ENCODE measurements at places on chromosomes 3 and 15. TPM values are rescaled to one million over a fixed set of nuclear protein-coding genes. Genes with fewer than 3 reads are reported as not detected.

SLC24A5 gene
- not detected for total RNA-seq

NEK10 gene
- total RNA-seq = 0.29 TPM

CIP2A gene
- 59.8 TPM for total RNA-seq

BTD gene
- total RNA-seq = 10.6 TPM

POC1A gene
- total RNA-seq = 8.6 TPM

AGTR1 gene
- not detected for total RNA-seq

TTC21A gene
- total RNA-seq = 1.3 TPM

HYAL1 gene
- 0.06 TPM for total RNA-seq

LARP6 gene
- total RNA-seq = 42.2 TPM

NRG4 gene
- 0.15 TPM for total RNA-seq

SAMMSON gene
- not detected for total RNA-seq

IGSF10 gene
- total RNA-seq = not detected

NAA50 gene
- 420 TPM for total RNA-seq

HACL1 gene
- total RNA-seq = 34.6 TPM

BOC gene
- total RNA-seq = 5.0 TPM

LYSMD2 gene
- total RNA-seq = 61.0 TPM

GRCh38 chr3:134709561-134710312, 58.9 kb upstream of the KY start:
- DNase-seq = peak; percentile 19

DNA sequence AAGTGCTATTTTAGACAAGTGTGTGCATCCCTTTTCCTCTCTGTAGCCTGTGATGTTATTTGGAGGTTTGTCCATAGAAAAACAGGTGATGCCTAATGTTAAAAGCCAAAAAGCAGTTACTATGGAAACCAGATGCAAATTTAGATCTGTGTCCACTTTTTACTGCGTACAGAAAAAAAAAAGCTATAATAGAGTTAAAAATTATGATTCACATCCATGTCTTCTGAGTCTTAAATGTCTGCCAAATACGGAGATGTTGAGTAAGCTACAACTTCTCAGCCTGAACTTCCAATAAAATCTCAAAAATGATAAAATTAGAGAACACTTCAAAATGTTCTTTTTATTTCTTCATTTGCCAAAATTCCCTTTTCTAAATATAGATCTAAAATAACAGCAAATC, 74.2 kb upstream of the GAP43 start:
- DNase-seq = no peak

DNA sequence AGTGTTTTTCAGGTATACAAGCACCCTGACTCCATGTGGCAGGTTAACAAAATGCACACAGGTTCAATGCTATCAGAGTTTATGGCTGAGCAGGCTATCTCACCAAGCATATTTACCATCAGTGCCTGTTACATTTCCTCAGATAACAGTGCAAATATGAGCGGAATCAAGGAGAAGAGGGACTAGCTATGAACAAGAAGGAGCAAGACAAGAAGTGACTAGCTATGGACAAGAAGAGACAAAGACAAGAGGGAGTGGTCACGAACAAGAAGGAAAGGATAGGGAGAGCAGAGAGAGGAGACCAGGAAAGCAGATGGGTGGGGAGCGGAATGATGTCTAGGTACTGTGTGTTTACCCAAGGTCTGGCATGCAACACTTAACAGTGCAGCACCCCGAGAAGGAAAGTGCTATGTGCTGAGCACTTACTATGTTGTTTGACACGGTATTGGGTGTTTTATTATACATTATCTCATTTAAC, 8.6 kb downstream of the ILDR1 start:
- DNase-seq = no peak

DNA sequence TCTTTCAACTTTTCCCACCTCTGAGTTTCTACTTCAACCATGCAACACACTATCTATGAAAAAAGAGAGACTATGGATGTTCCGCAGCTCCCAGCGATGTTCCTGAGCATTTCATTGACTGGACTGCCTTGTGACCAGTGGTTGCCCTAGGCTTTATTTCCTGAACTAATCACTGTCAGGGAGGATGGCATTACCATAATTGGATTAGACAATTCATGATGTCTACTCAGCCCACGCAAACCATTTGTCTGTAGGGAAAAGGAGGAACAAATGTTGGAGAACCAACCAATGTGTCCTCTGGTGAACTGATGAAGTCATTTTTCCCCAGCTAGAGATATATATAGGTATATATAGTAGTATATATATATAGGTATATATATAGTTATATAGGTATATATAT, 229.3 kb upstream of the MCTP2 start:
- no peak for DNase-seq

GRCh38 chr3:21292971-21293370, 458.0 kb downstream of the ZNF385D start:
- no peak for DNase-seq

- DNase-seq = no peak
These were observed 5.0 kb downstream of the MEX3B start for GRCh38 chr15:82040862-82041261.

DNA sequence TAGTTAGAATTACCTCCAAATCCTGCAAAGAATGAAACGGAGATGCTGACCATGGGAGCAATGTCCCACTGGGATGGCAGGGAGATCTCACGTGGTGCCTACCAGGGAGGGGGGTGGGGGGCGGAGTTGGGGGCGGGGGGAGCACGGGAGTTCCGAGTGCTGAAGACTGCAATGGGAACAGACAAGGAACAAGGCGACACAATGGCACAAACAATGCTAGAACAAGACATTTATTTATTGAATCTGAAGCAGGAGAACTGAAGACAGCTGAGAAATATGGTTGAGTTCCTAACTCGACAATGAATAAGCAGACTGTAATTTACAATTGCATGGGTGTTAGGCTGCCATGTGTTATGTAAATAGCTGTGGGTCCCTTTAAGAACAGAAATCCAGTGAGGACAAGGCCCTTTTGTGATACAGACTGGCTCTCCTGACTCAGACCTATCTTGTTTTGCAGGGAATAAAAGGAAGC, 91.2 kb downstream of the AQP9 start:
- no peak for DNase-seq

GRCh38 chr15:83284559-83285283, at the start of gene BNC1:
Gene BNC1 (minus strand): TSS chr15:83284664. CDS start chr15:83284628, 36 bp downstream.
- DNase-seq = peak; percentile 29

DNA sequence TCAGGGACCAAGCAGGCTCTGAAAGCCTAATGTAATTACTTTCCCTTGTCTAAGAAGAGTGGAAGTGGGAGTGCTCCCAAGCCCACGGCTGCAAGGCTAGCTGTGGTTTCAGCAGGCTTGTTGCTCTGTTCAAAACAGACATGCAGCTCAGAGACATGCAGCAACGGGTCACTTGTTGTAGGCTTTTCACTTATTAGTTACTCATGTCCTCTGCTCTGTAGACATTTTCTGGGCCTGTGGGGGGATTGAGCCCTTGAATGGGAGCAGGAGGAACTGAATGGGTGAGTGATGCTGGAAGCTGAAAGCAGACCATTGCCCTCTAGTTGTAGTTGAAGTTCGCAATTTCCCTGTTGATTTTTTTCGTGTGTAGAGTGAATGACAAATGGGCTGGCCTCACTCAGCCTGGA, 261.9 kb upstream of the NR2E3 start:
- no peak for DNase-seq

DNA sequence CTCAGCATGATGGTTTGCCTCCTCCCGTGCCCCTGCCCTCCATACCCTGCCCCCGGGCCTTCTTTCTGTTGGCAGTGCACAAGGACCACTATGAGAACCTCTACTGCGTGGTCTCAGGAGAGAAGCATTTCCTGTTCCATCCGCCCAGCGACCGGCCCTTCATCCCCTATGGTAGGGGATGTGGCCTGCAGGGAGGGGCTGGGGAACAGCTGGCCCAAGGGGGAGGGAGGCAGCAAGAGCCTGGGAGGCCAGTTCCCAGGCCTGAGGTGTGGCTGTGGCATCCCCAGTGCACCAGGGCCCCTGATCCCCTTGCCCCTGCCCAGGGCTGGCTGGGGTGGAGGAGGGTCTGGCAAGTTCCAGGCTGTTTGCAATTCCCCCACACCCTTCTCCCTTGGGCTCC, 2.6 kb upstream of the PLA2G4B start:
- no peak for DNase-seq

DNA sequence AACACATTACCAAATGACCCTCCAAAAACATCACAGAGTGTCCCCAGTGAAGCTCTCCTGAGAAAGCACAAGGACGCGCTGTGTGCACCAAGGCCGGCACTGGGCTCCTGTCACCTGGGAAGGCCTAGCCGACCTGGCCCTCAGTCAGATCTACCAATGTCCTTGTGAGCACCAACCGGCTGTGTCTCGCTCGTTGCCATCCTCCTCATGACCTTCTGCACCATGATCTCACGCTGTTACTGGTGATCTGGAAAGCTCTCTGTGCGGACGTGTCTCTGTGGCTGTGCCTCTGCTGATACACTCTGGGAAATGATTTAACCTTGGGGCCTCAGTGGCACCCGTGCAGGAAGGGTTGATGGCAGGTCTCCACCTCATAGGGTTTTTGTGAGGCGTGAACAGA, 24.2 kb downstream of the ZXDC start:
- no peak for DNase-seq

GRCh38 chr3:179416681-179417080, 34.6 kb downstream of the GNB4 start:
- DNase-seq = no peak

GRCh38 chr15:87154761-87155160, 1075.1 kb downstream of the AGBL1 start:
- DNase-seq = no peak

GRCh38 chr3:73423116-73423515, 201.6 kb downstream of the PDZRN3 start:
- DNase-seq = no peak

DNA sequence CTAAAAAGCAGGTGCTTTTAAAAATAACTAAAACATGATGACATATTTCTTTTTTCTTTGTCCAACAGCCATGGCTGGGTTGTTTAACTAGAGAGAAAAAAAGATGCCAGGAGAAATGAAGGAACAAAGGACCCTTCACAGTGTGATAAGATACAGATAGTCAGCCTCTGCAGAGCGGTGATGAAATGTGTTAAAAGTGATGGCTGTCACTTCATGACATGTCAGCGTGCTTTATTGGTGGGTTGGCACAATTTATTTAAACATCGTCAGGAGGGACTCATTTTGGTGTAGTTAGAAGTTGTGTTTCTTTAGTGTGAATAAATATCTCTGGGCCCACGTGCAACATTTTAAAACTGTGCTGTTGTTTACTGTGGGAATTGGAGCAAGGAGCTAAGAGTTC, 887.4 kb upstream of the CFAP20DC start:
- DNase-seq = no peak

- DNase-seq = peak; percentile 28
These were observed 57.6 kb upstream of the PLXND1 start for GRCh38 chr3:129663930-129664646.

GRCh38 chr3:30355622-30356021, 250.8 kb upstream of the TGFBR2 start:
- no peak for DNase-seq

DNA sequence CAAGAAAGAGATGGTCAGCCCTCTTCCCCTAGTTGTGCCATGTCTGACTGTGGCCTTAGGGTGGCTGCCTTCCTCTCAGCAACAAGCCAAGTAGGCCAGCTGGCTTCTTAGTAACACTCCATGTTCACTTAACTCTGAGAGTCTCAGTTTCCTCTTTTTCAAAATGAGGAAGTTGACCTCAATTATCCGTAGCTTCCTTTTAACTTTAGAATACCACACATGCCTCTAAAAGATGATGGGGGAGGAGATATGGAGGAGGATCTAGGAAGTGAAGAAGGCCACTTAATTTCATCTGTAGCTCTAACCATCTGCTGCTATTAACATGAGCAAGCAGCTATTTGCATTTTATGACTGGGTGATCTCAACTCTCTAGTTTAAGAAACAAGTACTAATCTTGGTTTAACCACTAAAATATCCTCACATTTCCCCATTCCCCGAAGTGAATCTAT, 32.9 kb downstream of the CD200R1L start:
- no peak for DNase-seq

GRCh38 chr15:63532307-63532744, 27.9 kb downstream of the USP3 start:
- no peak for DNase-seq

DNA sequence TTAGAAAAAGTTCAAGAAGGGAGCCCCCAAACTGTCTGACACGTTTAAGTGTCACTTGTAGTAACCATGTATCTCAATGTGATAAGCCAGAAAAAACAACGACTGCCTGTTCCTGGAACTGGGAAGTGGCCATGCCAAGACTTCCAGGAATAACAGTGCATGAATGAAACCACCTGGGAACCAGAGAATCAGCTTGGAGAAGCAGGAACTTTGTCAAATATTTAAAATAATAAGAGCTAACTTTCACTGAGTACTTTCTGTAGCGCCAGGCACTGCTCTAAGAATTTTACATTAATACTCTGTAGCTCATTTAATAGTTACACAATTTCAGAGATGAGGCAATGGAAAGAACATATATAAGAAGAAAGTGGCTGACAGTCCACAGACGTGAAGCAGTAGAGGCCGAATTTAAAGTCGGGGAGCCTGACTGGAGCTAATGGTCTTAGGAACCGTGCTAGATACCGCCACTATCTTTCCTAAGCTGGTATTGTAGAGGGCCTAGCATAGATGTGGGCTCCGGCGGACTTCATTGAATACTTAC, 876 bp downstream of the PLSCR1 start:
- peak; percentile 6 for DNase-seq

DNA sequence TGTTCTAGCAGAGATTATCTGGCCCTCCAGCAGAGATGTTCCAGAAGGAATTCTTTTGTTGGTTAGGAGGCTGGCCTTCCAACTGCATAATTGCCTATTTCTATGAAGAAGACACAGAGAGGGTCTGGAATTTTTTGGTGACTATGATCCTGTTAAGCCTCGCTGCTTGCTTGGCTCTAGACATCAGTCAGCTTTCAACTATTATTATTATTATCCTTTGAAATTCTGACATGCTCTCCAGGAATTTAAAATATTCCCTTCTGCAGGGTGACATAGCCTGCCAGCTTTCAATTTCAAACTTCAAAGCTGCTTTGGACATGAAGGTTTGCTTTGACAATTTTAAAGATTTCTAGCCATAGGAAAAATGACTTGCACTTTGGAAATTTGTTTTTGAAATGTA, 26.3 kb upstream of the ZNF148 start:
- peak; percentile 7 for DNase-seq

GRCh38 chr15:37289109-37289765, 188.9 kb upstream of the MEIS2 start:
- no peak for DNase-seq

DNA sequence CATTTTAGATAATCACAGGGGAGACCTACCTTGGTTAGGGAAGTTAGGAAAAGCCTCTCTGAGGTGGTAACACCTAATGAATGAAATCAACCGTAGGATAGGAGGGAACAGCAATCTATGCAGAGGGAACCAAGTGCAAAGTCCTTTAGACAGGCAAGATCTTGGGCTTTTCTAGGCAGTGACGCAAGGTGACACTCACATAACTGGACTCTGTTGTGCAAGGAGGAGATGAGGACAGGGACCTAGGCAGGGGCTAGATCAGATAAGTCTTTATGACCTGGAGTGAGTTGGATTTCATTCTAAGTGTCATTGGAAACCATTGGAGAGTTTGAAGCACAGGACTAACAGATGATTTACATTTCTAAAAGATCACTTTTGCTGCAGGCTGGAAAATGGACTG, 4.6 kb upstream of the LMOD3 start:
- no peak for DNase-seq

DNA sequence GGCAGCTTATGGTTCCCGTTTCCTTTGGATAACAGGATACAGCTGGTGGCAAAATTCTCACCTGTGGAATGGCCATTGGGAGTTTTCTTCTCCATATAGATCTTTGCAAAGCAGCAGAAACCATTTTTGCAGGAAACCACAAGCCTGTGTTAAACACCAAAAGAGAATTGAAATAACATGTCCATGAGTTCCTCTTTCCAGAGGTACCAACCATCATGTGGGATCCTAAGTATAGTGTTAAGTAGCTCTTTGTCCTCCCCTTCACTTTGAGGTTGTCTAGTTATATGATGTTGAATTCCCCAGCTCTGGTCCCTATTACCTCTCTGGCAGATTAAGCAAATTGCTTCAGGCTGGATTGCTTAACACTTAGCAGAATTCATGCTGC, 94.9 kb downstream of the AKAP13 start:
- DNase-seq = no peak

All from Daoy (cell line).